ENCODE measurements at places on chromosomes 11 and 22.

- DNase-seq: no peak
Measured at GRCh38 chr22:19051381-19052072, 70.7 kb downstream of the DGCR2 start.

- DNase-seq: no peak
Measured at GRCh38 chr11:130499828-130500227, 51.4 kb downstream of the ADAMTS15 start.

- DNase-seq: no peak
Measured at GRCh38 chr11:35981581-35981980, 37.7 kb downstream of the LDLRAD3 start.

GRCh38 chr11:67269401-67270255 lies 3.4 kb downstream of the GRK2 start:
- no peak for DNase-seq

GRCh38 chr11:112620621-112621394 lies 340.4 kb upstream of the NCAM1 start:
- no peak for DNase-seq

DNA sequence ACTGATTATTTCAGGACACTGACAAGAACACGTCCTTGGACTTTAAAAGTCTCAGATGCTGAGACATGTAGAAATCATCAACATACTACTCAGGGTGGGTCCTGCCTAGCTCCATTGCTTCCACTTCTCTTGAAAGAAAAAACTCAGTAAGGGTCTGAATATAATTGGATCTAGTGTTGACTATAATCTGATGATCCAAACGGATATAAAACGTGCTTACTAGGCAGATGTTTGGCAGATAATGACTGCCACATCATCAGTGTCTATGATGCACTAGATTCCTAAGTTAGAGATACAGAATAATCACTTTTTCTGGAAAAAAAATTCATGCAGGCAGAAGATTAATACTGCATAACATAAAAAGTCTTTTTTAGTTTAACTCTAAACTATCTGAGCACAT lies 21.6 kb downstream of the GUCY1A2 start:
- DNase-seq: no peak

GRCh38 chr22:29879753-29880152 lies 3.2 kb upstream of the MTMR3 start:
- peak; percentile 14 for DNase-seq

DNA sequence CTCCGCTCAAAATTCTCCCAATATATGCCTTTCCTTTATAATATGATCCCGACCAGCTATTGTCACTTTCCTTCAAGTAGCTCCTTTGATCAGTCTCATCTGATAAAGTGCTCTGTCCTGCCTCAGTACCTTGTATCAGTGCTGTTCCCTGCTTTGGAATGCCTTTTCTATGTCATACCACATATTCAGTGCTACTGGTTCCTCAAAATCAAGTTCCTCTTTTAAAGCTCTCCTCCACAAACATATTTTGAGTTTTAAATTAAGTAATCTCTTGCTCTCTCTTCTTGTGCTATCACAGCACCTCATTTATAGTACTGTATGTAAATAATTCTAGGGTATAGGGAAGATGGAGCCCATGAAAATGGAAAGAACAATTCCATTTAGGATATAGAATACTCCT lies 137.1 kb upstream of the CTSC start:
- no peak for DNase-seq

- DNase-seq: no peak
Measured at GRCh38 chr22:40022536-40023240, 27.9 kb downstream of the FAM83F start.

- peak; percentile 24 for DNase-seq
Measured at GRCh38 chr11:101436511-101437142, 147.2 kb downstream of the TRPC6 start.

DNA sequence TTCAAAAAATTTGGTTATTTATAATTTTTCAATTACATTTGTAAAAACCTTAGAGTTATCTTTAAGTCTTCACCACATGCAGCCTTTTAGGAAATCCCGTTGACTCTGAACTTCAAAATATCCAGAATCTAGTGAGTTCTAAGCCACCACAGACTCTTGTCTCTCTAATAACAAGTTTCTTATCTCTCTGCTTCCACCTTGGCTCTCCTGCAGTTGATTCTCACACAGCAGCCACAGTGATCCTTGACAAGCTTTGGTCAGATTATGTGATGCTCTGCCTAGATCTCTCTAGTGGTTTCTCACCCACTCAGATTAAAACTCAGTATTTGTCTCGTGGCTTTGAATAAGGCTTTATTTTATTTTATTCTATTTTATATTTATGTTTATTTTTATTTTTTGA lies 8.6 kb downstream of the HSD17B12 start:
- DNase-seq: no peak

DNA sequence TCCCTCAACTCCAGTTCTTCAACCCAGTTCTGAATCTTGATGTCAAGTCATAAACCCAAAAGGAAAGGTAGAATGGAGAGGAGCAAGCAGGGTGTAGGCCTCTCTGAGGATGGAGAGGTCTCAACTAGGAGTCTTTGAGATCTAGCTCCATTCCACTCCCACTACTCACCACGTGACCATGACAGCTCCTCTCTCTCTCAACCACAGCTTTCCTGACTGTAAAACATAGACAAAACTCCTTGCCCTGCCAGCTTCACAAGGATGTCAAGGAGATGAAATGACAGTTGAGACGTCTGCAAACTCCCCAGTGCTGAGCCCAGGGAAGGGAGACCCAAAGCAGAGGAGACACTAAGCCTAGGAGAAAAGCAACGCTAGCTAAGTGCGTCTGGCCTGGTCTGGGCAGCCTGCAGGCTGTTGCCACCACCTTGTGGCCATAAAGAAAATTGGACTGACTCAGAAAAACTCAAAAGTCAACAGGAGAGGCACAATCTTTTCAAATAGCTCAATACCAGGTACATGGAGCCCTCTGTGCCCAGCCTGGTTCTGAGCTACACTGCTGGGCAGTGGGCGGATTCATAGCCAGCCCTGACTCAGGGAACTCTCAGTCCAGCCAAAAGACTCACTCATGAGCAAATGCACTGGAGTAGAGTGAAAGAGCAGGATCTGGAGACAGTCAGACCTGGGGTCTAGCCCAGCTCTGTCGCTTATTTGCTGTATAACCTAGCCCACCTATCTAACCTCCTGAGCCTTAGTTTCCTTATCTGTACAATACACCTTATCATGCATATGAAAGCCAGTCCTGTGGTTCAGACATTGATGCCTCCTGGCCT lies 3.4 kb downstream of the CLPB start:
- DNase-seq: peak; percentile 30

DNA sequence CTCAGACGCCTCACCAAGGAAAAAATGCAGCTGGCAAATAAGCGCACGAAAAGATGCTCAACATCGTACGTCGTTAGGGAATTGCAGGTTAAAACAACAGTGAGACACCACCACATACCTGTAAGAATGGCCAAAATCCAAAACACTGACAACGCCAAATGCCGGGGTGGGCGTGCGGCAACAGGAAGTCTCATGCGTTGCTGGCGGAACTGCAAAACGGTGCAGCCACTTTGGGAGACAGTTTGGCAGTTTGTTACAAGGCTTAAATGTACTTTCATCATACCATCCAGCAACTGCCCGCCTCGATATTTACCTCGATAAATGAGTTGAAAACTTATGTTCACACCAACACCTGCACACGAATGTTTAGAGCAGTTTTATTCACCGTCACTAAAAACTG lies 7.5 kb upstream of the CTSD start:
- no peak for DNase-seq

GRCh38 chr11:9689721-9690120 lies 25.8 kb downstream of the SWAP70 start:
- DNase-seq: no peak

DNA sequence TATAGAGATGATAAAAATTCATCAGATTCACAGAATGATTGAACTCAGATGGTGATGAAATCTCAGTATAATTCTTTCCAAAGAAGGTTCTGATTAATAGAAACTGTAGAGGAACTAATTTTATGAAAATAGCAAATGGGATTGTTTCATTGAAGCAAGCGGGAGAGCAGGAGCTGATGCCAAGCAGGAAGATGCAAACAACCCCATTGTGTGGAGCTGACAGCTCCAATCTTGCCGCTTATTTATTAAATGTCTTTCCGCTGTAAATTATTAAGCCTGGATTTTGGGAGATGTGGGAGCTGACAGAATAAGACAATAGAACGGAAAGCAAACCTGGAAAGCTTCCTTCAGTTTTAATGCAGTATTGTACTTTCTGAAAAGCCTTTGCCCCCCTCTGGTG lies 6.0 kb upstream of the TMEM218 start:
- no peak for DNase-seq

DNA sequence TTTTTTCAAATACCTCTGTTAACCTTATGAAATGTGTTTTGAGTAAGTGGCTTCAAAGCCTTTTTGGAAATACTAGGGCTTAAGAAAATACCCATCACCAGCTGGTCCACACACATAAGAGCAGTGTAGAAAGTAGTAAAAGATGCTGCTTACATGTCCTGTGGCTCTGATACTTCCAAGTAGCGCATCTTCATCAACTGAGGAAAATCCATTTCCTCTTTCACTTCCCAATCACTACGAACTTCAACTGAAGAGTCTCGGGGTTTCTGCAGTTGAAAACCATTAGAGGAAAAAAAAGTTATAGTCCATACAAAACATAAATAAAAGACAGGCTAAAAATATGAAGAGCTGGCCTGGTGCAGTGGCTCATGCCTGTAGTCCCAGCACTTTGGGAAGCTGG lies 8.5 kb downstream of the EIF3D start:
- DNase-seq: no peak

GRCh38 chr11:20027556-20028013 lies 132.7 kb downstream of the DBX1 start:
- DNase-seq: no peak

DNA sequence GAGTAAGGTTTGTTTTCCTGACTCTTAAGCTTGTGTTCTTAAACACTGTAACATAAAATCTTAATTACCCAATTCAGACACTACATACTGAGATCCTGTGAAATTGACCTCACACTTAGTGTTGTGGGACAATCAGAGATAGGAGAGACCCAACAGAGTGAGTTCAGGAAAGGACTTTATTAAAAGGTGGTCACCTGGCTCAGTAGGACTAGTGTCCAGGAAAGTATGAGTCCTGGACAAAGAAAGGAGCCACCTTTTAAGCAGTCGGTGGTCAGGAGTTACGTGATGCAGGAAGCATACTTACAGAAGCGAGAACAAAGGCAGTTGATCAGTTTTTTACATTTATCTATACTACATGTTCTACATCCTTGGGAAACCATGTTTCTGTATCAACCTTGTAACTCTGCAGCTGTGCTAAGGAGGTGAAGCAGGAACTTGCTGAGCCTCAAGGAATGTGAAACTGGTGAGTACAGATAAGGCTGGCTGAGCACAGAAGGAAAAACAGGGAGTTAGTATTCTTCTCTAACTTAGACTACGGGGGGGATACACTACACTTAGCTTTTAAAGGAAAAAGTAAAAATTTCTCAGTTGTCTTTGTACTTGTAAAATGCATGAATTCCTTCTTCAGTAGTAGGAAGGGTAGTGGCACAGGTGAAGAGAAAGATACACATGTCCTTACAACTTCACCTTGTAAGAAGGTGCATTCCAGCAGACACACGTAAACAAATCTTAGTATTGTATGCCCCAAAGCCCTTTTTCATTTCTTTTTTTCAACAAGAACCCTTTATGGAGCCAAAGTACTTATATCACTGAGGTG lies 15.1 kb downstream of the OR51E1 start:
- no peak for DNase-seq

DNA sequence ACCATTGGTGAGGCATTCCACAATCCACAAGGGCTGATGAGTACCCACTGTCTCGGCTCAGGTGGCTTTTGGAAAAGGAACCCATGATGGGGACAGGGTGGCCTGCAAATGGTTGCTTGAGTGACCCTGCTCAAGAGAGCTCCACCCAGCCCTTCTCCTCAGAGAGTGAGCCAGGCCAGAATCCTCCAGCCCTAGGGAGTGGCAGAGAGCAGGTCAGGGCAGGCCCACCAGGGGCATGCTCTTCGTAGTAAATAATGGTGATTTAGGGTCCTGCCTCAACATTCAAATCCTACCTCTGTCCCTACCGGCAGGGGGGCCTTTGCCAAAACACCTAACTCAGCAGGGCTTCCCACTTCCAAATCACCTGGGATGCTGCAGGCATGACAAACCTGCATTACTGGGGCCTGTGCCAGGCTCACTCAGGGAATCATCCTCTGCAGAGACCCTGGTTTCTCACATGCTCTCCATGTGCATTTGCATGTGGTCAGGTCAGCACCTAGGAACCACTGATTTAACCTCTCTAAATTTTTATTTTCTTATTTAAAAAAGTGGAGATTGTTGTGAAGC lies 17.3 kb upstream of the TP53I11 start:
- DNase-seq: no peak

- no peak for DNase-seq
Measured at GRCh38 chr11:67163006-67163405, 43.9 kb downstream of the KDM2A start.

DNA sequence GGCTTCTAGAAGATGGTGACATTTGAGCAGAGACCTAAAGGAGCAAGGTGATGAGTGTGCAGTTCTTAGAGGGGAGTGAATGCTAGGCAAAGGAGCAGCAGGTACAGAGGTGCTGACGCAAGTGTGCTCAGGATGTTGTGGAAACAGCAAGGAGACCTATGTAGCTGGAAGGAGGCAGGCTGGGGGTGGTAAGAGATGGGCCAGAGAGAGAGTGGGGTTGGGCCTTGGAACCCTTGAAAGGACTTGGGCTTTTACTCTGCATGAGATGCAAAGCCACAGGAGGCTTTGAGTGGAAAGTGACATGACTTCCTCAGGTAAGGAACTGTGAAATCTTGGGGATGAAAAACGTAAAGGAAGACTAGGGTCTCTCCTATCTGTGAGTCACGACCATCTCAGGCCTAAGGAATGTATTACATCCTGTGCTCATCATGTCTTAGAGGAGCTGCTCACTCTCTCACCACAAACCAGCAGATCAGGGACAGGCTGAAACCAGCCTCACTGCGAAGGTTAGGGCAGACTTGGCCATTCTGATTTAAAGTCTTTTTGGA lies 65.4 kb downstream of the MICAL2 start:
- DNase-seq: no peak

GRCh38 chr22:44458044-44459020 lies 39.7 kb downstream of the RTL6 start:
- no peak for DNase-seq

DNA sequence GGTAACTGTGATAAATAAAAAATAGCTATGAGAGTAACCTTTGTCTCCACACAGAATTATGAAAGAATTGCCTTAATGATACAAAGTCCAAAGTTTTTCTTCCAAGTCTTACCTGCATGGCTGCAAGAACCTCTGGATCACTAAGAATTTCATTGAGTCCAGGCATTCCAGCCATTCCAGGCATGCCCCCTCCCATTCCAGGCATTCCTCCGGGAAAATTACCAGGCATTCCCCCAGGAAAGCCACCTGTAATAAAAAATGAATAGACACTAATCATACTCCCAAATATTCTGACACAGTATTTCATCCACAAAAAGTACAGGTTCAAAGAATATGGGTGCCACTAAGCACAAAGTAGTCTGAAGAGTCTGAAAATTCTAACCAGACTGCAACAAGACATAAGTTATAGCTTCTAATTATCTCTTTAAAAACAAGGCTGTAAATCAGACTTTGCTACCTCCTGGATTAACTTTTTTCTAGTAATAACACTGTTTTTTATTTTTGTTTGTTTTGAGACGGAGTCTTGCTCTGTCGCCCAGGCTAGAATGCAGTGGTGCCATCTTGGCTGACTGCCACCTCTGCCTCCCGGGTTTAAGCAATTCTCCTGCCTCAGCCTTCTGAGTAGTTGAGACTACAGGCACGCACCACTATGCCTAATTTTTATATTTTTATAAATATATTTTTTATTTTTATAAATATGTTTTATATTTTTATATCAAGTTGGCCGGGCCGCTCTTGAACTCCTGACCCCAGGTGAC lies 8.0 kb upstream of the SLC25A17 start:
- no peak for DNase-seq

- no peak for DNase-seq
Measured at GRCh38 chr22:25728071-25728470, 13.9 kb upstream of the MYO18B start.

GRCh38 chr11:32069361-32070058 lies 21.4 kb upstream of the RCN1 start:
- DNase-seq: no peak
